Stimulated activated CD4-positive, alpha-beta T cell treated with anti-CD3 and anti-CD28 coated beads, Interleukin-15, amount 100 ng/mL, for 1 hour (primary cell): ENCODE measurements at places on chromosomes 6 and 20.

- DNase-seq, result no peak
These were observed 1372.1 kb downstream of the EPHA7 start for GRCh38 chr6:92047152-92047850.

DNA sequence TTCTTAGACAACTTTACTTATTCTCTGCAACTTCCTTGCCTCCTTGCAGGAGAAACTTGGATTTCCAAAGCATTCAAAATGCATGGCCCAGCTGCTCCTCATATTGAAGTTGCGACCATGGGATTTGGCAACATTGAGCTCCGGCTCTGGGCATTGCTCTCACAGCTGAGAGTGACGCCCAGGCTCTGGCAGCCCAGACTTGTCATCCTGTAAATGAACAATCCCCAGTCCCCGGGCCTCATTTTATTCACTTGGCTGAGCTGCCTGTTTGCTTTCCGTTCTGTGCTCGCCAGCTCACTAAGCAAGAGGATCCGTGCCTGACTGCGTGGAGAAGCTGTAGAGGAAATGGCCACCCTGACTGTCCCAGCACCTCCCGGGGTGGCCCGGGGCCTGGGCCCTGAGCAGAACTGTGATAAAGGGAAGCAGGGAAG lies 119.5 kb upstream of the CD93 start:
- no peak for DNase-seq

- no peak for DNase-seq
These were observed 6.1 kb upstream of the SLC35B3 start for GRCh38 chr6:8441452-8441851.

DNA sequence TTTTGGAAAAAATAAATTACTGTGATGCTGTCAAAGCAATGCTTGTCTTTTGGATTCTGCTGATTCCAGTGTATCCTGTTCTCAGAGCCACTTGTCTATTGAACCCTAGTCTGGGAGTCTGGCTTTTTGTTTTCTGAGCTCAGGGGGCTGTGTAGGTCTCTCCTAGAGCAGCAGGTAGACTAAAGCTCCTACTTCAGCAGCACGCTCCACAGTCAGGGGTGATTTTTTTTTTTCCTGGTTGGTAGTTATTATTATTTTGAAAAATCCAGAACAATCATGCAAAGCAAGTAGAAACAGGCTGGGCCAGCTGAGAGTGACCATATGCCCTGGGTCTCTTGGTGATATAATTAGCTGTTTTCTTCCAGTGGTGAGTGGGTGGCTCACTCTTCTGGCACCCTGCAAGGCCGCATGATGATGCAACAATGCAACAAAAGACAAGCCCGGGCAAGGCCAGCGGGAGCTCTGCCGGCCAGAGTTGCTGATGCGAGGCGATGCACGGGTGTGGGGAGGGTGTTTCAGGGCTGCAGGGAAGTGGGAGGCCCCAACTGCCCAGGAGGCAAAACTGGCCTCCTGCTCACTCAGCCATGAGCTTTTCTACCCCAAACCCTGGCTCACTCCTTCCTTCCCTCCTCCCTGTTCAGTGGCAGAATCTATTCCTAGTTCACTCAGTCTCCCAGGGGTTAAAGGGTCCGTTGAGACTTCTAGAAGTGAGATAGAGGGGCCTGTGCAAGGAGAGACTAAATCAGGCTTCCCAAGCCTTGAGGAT lies 11.5 kb upstream of the CDKN1A start:
- DNase-seq, result no peak

DNA sequence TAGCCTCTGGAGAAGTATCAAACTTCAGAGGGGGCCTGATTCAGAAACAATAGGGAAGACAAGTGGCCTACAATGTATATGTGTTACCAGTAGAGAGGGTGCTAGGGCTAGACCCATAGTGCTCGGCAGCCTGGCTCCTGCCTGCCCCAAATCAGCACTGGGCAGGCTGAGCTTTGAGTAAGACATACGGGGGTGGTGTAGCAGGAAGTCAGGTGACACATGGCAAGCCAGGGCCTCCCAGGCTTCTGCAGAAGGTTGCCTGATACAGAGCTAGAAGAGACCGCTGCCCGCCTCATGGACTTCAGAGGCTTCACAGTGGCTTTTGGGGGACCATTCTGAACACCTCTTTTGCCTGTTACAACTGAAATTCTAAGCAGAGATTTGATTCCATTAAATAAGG lies 43.4 kb downstream of the RALY start:
- peak; percentile 11 for DNase-seq

DNA sequence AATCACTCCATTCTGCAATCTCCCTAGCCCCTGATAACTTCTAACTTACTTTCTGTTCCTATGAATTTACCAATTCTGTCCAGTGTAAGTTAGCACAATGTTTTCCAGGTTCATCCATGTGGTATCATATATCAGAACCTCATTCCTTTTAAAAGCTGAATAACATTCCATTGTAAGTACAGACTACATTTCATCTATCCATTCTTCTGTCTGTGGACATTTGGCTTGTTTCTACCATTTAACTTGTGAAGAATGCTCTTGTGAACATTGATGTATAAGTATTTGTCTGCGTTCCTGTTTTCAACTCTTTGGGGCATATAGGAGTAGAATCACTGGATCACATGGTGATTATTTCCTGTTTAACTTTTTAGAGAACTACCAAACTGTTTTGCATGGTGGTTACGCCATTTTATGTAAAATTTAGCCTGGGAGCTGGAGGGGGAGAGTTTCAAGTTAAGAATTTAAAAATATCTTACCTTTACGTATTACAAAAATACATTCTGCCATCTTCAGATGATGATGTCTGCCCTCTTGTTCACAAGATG lies 156.5 kb downstream of the BTBD3 start:
- no peak for DNase-seq

GRCh38 chr6:26476896-26477295 lies 19.1 kb downstream of the BTN2A1 start:
- no peak for DNase-seq

- DNase-seq, result no peak
These were observed 5.6 kb upstream of the VNN2 start for GRCh38 chr6:132763269-132763668.

DNA sequence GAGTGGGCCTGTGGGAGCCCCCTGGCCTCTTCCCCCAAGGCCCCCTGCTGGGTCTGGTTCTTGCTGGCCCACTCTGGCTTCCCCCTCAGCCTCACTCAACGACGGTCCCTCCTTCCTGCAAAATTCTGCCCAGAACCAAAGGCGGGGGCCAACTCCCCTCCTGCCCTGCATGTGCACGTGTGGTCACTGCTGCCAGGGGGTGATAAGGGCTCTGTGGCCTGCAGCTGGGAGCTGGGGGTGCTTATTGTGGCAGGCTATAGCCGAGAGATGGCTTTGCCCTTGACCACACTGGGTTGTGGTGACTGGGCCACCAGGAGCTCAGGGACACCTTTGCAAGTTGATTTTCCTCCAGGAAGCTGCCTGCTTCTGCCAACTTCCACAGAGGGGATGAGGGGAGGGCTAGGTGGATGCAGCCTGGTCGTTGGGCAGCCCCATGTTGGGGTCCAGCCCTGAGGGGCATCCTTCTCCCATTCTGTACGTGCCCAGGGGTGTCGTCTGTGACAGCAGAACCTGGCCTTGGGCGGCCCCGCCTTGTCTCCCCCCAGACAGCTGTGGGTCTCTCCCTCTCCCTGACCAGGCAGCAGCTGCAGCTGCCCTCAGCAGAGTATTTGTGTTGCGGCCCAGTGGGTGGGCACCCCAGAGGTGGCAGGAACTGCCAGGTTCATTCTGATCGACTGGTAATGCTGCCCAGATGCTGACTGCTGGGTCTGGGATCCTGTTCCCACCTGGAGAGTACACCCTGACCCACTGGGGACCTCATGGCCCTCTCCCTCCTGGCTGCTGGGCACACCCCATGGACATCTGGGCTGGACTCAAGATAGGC lies 5.6 kb downstream of the TCEA2 start:
- DNase-seq, result no peak

DNA sequence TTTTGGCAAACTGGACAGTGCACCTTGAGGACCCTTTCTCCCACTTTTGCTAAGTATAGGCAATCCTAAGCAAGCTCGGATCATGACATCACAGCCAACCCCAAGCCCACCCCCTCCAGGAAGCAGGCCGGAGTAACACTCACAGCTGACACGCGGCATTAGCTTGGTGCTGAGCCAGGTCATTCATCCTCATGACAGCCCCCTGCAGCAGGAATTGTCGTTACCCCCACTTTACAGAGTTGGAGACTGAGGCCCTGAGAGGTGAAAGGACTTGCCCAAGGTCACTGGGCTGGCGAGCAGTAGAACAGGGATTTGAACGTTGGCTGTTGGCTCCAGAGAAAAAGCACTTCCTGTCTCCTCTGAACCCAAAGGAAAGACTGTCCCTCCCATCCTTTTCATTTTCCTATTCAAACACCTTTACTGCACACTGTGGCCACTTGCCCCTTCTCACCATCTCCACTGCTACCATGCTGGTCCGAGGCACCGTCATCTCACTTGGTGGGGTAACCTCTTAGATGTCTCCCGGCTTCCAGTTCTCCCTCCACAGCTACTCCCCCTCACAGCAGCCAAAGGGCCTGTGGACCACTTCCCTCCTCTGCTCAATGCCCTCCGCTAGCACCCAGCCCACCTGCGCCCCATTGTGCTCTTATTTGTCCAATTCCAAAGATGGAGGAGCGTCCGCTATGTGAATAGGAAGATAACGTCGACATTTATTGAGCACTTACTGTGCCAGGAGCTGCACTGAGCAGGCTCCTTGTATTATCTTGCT lies 84.7 kb downstream of the PREX1 start:
- DNase-seq, result no peak

DNA sequence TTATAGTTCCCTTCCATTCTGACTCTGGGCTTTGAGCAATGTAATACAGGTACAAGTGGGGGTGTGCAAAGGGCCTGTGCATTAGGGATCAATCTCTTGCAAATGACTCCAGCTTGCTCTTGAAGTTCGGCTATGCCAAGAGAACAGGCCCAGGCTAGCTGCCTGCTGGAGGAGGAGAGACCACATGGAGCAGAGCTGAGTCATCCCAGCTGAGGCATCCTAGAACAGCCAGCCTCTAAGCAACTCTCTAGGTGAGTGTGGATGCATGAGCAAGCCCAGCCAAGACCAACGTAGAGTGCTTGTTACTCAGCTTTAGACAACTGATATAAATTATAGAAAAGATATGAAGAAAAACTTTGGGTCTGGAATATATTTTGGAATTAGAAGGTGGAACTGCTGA lies 47.6 kb upstream of the RBM24 start:
- DNase-seq, result no peak

GRCh38 chr20:4885877-4886276 lies 115.4 kb downstream of the SLC23A2 start:
- no peak for DNase-seq

DNA sequence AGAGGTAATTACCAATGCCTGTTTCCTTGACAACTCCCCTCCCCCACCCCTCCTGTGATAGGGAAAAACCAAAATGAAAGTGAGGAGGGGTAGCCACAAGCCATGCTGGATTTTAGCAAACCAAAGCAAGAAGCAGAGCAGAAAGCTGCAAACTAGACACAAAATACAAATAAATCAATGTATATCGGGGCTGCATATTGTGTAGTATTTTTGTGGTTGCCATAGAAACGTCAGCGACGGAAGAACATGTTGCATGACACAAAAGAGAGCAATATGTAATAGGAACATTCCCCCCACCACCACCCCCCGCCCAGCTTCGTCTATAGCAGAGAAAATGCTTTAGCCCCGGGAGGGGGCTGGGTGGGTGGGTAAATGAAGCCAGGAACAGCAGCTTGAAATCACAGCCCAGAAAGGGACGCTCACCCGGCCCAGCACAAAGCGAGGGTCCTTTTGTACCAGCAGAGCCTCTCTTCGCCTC lies 548 bp downstream of the AGPAT4 start:
- DNase-seq, result no peak

GRCh38 chr6:126427713-126428112 lies 87.8 kb downstream of the CENPW start:
- no peak for DNase-seq

DNA sequence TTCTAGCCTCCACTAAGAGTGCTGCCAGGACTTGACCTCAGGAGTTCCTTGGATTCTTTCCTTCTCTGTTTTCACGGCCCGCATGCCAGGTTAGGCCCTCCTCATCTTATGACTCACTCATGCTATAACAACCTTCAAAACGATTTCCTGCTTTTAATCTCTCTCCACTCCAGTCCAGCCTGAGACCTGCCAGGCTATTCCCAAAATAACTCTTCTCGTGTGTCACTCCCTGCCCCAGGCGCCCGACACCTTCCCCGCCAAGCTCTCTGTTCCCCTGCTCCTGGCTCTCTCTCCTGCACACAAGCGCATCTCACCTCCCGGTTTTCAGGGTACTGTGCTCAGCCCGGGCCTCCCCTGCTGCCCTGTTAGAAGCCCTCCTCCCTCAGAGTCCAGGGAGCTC lies 64.1 kb upstream of the RPS6KA2 start:
- DNase-seq, result no peak

GRCh38 chr6:129567374-129567773 lies 142.6 kb downstream of the ARHGAP18 start:
- DNase-seq, result peak; percentile 14

DNA sequence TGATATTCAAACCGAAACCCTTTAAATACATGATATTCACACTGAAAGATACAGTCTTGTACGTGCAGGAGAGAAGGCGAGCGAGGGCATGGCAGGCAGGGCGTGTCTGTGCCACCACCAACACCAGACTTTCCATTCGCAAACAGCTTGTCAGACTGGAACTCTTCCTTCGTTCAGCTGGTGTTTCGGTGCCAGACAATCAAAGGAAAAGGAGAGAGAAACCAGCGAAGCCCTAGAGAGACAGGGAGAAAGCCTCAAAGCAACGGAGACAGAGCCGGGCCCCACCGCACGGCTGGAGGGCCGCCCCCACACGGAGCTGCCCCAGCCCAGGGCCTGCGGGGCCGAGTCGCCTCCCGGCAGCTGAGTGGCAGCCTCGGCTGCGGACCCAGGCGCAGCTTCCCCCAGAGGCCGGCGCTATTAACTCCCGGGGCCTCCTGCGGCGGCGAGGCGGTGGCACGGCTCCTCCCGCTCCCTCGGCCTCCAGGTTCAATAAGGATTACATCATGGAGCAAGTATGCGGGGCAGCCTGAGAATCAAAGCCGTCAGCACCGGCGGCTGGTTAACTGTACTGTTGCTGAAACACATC lies 32.1 kb upstream of the NR2E1 start:
- DNase-seq, result no peak

DNA sequence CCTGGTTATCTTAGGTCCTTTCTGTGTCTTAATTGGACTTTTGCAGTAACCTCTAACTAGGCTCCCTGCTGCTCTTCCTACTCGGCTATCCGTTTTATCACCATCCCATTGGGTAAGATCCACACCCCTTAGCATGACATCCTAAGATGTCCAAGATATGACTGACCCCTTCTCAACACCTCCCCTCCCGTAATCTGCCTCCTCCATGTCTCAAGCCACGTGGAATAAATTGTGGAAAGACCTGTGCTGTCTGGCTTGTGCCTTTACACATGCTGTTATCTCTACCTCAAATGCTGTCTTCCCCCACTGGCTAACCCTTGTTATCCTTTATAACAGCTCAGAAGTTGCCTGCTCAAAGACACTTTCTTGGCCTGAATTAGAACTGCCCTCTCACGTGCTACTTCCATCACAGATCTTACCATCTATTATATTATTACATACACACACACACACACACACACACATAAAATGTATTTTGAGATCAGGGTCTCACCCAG lies 26.5 kb downstream of the EIF2S2 start:
- no peak for DNase-seq
